MV-4-11 (cell line): ENCODE measurements at places on chromosomes 7 and 10.
A peak's percentile ranks its signal among the peaks of the same experiment; 100 is the strongest.

- no peak for DNase-seq
Observed at GRCh38 chr7:78329001-78329655, 530.6 kb downstream of the PHTF2 start.

- peak; percentile 96 for DNase-seq
Observed at GRCh38 chr10:43362191-43362839, 9.1 kb upstream of the FXYD4 start.

DNA sequence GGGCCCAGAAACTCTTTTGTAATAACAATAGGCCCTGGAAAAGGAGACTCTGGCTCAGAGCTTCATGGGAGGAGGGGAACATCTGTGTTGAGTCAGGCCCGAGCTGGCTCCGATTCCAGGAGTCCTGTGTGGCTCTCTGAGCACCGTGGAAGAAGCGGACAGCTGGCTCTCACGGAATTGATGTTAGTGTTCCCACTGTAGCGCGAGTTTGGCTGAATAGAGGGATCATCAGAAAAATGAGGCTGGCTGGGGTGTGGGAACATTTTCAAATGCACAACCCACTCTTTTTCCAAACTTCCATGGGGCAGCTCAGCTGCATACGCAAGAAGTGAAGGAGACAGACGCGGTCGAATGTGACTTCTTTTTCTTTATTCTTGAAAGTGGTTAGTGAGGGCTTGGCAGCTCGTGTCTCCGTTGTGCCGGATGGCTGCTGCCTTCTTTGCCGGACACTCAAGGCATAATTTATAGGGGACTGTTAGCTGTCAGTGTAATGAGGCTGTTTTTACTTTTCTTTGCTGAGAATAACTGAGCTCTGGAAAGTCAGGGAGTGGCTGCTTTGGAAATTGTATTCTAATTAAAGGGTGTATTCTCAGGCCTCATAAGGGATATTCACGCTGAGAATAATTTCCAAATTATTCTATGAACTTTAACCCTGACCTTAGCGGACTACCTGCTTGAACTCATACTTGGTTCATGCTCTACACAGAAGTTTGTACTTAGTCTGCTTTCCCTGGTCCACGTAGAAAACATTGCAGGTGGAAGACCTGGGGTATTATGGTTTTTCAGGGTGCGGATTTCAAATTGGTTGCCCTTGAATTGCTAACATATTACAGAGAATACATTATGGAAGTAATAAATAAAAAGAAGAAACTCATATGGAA, 23.1 kb downstream of the MDFIC start:
- DNase-seq = no peak

GRCh38 chr10:132212816-132213215, 26.1 kb downstream of the DPYSL4 start:
- DNase-seq = no peak

DNA sequence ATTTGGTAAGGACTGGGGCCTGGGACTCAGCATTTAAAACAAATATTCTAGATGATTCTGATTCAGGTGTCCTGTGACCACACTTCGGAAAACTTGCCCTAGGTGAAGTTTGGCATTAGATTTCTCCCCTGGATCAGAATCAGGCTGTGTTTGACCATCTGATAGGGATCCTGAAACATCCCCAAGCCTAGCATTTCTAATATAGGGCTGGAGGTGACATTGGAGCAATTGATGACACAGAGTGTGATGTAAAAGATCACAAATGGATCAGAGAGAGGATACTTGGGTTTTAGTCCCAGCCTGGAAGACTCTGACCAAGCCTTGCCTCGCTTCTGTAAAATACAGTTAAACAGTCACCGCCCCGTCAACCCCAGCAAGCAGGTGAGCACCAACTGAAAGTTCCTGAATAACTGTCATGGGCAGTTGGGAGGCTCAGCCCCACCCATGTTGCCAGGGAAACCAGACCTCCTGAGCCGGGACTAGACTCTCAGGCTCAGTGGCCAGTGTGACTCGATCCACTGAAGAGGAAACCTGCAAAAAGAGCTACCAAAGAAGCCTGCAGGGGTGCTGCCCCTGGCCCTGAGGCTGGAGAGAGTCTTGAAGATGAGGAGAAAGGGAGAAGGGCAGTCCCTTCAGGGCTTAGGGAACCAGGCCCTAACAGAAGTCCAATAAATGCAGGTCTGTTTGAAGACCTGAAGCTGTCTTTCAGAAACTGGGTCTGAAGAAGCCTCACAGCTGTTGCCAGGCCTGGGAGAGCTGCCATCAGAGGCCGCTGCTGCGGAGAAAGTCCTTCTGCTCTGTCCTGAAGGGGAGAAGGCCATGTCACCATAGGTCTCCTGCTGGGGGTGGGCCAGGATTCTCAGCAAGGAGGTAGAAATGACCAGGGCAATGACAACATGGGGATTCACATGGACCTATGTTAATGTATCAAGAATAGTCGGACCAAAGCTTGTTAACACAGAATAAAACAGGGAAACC, 126.1 kb upstream of the KCNMA1 start:
- DNase-seq = no peak

DNA sequence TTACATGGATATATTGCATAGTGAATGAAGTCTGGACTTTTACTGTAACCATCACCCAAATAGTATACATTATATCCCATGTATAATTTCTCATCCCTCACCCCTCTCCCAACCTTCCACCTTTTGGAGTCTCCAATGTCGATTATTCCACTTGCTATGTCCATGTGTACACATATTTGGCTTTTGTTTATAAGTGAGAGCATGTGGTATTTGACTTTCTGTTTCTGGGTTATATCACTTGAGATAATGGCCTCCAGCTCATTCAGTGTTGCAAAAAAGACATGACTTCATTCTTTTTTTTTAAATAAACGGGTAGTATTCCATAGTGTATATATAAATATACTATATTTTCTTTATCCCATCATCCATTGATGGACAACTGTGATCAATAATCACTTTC, 288.6 kb upstream of the BMPER start:
- DNase-seq = no peak

DNA sequence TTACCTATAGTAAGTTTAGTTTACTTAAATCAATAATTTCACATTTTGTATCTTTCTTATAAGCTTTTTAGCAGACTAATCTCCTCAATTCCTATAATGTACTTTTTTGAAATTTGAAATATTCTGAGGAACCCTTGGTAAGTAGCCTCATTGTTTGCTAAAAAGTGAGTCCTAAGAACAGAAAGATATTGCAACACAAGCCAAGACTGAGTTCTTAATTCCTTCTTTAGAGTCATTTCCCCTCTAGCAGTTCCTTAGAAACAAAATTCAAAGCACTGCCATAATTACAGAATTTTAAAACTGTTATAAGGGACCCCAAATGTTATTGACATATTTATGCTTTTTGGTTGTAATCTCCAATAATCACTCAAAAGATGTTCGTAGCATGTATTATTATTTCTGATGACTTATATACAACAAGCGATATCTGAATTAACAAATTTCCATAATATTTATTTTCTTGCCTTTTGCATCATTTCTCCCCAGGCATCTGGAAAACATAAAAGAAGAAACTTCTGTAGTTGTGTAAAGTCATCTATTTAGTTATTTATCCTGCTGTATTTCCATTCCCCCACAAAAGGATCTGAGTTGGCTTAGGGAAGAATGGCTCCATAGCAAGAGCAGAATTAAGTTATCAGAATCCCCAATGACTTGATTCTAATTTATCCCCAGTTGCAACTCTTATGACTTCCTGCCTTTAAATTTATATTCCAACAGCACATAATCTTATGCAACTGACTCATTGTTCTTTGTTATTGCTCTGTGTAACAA, 67.8 kb downstream of the TMEM26 start:
- DNase-seq = peak; percentile 82

DNA sequence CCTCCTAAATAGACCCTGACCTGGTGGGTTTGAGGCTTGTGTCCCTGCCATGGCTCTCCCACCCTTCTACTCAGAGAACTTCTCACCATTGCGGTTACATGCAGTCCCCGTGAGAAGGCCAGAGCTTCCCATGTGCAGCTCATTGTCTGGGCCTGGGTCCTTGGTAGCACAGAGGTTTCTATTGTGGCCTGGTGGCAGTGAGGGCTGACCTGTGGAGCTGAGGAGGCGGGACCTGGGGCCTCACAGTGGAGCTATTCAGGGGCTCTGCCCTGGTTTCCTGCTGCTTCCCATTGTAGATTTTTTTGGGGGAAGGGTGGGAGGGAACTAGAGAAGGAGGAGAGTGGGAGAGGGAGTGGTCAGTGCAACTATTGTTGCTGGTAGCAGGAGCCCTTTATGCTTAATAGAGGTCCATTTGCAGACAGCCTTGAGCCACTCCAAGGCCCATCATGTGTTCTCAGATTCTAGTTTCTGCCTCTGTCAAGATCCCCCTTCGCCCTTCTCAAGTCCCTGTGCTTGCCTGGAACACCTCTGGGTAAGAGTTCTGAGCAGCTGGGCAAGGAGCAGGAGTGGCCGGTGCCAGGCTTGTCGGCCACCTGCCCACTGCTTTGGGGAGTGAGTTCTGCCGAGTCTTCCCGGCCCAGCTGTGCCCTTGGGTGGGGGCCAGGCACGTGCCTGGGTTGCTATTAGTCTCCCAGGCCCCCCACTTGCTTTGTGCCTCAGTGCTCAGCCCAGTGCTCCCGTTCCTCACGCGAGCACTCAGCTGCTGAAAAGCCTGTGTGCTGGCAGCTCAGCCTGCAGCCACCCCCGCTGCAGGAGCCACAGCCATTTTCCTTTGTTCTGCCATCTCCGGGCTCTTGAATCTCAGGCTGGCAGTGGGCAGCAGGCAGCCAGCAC, 10.7 kb downstream of the TSPAN14 start:
- DNase-seq = no peak

DNA sequence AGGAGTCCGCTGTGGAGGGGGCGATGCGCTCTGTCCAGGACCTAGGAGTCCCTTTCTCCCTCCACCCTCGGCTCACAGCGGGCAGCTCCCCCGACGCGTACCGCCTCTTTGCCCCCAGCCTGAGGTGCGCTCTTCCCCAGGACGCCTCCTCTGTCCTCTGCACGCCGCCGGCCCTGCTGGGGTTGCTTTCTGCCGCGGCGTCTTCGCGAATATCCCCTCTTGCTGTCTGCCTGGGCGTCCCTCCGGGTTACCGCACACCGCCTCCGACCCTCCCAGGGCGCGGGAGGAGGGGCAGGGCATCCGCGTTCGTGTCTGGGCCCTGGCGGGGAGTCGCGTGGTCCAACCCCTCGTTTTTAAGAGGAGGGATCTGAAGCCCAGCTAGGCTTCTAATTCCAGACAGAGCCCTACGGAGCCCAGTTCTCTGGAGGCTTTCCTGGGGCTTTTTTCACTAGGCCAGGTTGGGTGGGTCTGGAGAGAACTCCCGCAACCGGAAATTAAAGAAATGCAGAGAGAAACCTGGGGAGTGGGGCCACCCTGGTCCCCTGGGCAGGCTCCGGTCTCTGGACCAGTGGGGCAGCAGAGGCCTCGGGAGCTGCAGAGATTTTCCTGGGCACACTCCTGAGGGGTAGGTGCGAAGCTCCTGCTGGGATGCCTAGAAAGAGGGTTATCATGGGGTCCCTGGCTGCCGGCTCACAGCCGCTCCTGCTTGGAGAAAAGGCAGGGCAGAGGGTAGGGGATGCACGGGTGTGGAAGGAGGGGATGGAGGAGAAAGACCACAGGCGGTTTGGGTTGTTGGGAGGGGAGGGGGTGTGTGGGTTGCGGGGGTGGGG, 166.9 kb downstream of the UBE2H start:
- no peak for DNase-seq

DNA sequence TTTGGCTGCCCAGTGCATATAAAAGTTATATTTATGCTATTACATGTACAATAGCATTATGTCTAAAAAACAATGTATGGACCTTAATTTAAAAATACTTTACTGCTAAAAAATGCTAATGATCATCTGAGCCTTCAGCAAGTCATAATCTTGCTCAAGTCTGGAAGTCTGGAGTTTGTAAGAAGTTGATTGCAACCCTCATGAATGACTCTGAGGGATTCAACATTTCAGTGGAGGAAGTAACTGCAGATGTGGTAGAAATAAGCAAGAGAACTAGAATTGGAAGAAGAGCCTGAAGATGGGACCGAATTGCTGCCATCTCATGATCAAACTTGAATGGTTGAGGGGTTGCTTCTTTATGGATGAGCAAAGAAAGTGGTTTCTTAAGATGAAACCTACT, 13.0 kb upstream of the ADAMTS14 start:
- peak; percentile 6 for DNase-seq

DNA sequence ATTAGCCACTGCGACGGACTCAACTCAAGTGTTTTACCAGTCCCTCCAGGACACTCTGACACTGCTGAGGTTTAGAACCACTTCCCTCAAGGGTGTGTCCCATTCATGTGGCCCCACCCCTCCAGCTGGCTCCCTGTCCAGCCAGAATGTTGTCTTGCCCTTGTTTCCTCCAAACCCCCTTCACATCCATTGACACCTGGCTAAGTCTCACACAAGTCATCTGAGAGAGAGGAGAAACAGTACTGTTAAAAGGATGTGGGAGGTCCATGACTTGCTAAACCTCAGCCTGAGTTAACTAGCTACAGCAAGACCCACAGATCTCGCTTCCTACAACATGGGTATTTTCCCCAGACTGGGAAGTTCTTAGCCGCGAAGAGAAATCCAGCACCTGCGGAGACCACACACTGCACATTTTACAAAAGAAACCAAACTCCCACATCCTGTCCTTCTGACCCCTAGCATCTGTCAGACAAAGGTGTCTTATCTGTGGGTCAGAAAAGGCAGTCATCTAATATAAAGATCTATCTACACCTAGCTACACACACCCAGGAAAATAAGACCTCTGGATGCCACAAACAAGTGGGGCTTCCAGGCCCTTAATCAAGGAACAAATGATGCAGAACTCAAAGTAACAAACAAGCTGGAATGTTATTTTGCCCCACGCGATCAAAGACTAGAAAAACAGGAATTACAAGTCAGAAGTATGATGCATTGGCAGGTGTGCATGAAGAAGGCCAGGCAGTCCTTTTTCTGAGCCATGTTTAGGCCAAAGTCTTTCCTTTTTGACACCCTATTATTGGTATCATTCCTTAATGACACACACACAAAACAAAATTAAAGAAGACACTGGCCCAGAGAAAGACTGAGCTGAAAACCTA, 13.9 kb downstream of the OSBPL3 start:
- DNase-seq = peak; percentile 51

- no peak for DNase-seq
Observed at GRCh38 chr10:121312587-121312986, 285.7 kb downstream of the FGFR2 start.

DNA sequence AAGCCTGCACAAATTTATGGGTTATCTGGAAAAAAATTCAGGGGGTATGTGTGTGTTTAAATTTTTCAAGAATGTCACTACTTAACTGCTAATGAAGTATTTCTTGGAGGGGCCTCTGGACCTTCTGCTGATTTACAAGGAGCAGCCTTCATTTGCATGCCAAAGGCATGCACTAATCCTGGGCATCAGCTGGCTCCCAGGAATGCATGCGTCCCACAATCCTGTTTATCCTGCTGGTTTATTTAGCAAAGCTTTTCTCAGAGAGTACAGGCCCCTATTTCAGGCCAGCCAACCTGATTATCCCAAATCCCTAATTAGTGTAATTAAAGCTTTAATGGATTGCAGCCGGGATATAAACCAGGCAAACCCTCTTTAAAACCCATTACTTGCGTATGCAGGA, 170.4 kb downstream of the TAX1BP1 start:
- DNase-seq = no peak

- DNase-seq = peak; percentile 94
Observed at GRCh38 chr7:32588657-32589056, 93.4 kb downstream of the AVL9 start.
